ENCODE measurements at places on chromosomes 7 and 10. TPM values are rescaled to one million over a fixed set of nuclear protein-coding genes. Genes with fewer than 3 reads are reported as not detected.

FOXI2 gene
- not detected for total RNA-seq

OR6B1 gene
- total RNA-seq = not detected

MMRN2 gene
- 1.6 TPM for total RNA-seq

- DNase-seq = no peak
These were observed 26.3 kb downstream of the GTF2I start for GRCh38 chr7:74683799-74684198.

DNA sequence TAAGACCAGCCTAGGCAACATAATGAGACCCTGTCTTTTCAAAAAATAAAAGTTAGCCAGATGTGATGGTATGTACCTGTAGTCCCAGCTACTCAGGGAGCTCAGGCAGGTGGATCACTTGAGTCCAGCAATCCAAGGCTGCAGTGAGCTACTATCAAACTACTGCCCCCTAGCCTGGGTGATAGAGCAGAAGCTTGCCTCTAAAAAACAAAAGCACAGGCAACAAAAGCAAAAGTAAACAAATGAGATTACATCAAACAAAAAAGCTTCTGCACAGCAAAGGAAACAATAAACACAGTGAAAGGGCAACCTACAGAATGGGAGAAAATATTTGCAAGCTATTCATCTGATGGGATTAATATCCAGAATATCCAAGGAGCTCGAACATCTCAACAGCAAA is 65.4 kb downstream of the FANK1 start:
- no peak for DNase-seq

- DNase-seq = no peak
These were observed 62.8 kb downstream of the ZRANB1 start for GRCh38 chr10:125004571-125005311.
